Right renal cortex interstitium (tissue), 3 donors: ENCODE measurements at places on chromosomes 7 and 10.

DNA sequence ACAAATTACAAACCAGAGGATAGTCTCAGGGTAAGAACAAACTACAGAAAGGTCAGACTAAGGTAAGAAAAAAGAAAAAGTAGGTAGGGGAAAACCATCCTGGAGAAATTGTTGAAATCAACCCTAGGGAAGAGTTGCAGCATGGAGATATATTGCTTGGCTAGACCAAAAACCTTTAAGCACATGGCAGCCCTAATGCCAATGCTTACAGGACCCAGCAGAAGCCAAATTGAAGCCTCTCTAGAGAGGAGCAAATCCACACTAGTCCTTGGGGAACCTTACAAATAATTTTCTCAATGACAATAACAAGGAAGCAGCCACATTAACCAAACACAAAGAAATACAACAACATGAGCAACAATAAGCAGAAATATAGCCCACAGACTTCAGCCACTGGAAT, 81.9 kb downstream of the CNOT4 start:
- DNase-seq, result no peak

DNA sequence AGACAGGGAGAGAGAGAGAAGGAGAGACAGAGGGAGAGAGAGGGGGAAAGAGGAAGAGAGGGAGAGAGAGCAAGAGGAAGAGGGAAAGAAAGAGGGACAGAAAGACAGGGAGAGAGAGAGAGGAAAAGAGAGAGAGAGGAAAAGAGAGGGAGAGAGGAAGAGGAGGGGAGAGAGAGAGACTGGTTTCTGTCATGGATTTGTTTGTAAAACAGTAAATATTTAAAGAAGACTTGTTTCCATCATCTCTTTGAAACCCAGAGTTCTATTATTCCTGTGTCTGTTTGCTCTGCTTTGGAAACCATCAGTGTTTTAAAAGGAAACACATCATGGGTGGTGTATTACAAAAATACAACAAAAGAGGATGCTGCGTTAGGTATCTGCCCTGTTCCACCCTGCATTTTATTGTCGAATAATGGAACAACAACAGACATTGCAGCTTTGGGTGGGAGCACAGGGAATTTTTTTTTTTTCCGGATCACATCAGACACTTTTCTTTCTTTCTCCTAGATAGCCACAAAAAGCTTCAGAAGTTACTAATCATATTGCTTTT, 150.7 kb upstream of the RSU1 start:
- no peak for DNase-seq

- DNase-seq, result no peak
These were observed 30.1 kb upstream of the POT1 start for GRCh38 chr7:124959676-124960075.

GRCh38 chr10:72170263-72170662, 45.5 kb upstream of the ANAPC16 start:
- no peak for DNase-seq

DNA sequence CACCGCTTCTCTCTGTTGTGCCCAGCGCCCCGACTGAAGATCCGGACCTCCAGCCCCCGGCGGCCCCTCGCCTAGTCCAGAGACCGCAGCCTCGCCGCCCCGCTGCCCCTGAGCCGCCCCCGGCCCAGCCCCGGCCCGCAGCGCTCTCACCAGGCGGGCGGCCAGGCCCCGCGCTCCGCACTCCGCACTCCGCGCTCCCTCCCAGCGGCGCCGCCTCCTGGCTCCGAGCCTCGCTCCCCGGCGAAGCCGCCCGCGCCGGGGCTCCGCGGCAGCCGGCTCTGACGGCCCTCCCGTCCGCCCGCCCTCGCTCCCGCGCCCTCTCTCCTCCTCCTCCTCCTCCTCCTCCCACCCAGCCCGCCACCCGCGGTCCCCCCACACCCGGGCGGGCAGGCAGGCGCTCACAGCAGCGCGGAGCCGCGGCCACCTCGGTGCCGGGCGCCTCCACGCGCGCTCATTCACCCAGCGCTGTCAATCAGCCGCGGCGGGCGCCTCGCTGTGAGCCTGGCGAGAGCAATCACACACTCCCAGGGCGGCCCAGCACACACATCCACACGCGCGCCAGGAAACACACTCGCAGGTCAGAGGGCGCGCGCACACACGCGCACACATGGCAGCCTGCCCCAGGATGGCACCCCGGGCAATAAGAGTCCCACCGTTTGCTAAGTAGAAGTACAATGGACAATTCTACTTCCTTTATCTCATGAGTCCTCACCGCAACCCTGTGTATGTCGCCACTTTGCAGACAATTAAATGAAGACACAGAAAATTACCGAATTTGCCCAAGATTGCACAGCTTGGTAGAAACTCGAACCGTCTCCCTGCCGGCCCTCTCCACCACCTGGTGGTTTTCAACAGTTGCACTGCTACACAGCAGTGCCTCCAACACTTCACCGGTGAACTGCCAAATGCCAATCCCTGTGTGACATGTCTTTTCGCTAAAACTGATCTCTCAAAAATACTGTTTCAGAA, at the start of gene PRRT4:
TSS of gene PRRT4 (minus strand) at position 280 of the 969 bp plus-strand sequence.
- DNase-seq, result no peak

DNA sequence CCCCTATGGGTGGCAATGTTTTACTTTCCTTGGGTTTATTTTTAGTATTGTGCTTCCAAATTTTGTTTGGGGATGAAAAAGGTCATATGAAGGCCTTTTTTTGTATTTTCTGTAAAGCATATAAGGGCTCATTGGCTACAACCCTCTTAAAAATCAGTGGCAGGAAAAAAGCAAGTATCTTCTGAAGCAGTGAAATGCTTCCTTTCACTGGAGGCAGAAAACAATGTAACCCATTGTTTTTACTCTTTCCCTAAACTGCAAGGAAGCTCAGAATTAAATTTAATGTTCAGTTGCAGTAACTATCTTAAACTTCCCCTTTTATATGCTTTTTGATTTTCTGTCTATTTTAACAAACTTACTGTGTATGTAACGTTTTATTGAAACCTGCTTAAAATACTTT, 148.7 kb upstream of the LYZL1 start:
- no peak for DNase-seq

GRCh38 chr7:121774563-121774962, 98.4 kb upstream of the PTPRZ1 start:
- no peak for DNase-seq

- DNase-seq, result no peak
These were observed 16.7 kb upstream of the CCDC3 start for GRCh38 chr10:13018171-13018570.

- no peak for DNase-seq
These were observed 375 bp upstream of the FGF8 start for GRCh38 chr10:101776161-101776817.

- DNase-seq, result peak; percentile 40
These were observed 554 bp downstream of the FRA10AC1 start for GRCh38 chr10:93701866-93702209.

DNA sequence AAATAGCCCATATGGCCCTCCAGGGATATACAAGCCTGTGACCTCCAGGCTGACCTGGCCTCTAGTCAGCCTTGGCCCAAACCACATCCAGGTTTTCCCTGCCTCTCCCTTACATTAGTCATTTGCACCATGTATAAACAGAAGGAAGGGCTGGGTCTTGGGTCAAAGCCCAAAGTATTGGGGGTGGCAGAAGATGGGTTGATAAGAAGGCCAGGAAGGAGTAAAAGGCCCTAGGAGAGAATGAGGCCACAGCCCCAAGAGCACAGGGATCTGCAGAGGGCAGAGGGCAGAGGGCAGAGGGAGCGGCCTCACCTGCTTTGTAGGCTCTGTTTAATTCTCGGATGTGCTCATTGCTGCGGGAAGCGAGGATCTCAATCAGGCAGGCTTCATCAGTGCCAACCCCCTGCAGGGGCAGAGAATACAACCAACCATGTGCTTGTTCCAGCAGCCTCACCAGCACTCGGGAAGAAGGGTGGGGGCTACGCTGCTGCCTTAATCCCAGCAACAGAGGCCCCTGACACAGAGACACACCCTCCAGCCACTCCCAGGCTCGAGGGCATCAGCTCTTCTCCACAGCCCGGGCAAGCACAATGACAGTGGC, 31.3 kb downstream of the PLAC9 start:
- DNase-seq, result no peak

DNA sequence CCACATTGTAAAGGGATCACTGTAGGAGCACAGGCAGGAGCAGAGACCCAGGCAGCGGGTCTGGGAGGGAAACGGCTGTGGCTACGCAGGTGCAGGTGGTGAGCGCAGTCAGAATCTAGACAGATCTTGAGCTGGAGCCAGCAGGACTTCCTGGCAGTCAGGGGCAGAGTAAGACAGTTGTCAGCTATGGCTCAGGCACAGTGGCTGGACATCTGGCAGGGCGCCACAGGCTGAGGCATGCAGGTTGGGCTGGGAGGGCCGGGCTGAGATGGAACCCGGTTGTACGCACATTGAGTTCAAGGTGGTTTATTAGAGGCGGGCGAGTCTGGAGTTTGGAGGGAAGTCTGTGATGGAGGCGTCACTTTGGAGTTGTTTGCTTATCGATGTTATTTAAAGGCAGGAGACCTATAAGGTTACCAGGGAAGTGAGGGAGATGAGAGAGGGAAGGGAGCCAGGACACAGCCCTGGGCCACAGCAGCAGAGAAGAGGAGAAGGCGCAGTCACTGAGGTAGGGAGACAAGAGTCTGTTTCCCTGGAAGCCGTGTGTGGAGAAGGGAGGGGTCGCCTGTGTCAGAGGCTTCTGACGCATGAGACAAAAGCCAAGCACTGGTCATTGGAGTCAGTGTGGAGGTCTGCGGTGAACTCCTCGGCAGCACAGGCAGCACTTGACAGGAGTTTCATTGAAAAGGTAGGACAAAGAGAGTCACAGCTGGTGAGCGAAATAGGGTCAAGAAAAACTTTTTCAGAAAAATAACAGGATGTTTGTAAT, 73.8 kb downstream of the LANCL2 start:
- no peak for DNase-seq
